Kidney (tissue), 22 donors: ENCODE measurements at places on chromosomes 6 and 20. TPM values are rescaled to one million over a fixed set of nuclear protein-coding genes. Genes with fewer than 3 reads are reported as not detected.

MDFI gene
- total RNA-seq: 16.9 TPM

HLA-DQB1 gene
- 13.8 TPM for total RNA-seq

TSBP1 gene
- total RNA-seq: not detected

DNA sequence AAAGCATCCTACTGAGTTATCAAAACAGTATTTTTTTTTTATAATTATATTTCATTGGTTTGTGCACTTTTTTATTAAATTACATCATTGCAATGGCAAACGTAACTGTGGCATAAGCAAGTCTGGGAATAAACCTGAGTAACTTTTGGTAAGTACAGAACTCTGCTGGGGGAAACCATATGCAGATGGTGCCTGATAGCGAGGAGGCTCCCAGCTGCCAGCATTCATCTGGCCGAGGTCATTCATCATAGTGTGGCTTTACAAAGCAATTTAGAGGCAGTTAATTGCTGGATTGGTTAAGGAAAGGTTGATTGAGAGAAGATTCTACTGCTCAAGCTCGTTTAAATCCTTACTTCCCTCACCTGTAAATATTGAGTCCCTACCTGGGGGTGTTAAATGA is 52.6 kb downstream of the HECA start:
- no peak for DNase-seq

- DNase-seq: no peak
Measured at GRCh38 chr6:28712982-28713381, 187.3 kb downstream of the GPX5 start.

DNA sequence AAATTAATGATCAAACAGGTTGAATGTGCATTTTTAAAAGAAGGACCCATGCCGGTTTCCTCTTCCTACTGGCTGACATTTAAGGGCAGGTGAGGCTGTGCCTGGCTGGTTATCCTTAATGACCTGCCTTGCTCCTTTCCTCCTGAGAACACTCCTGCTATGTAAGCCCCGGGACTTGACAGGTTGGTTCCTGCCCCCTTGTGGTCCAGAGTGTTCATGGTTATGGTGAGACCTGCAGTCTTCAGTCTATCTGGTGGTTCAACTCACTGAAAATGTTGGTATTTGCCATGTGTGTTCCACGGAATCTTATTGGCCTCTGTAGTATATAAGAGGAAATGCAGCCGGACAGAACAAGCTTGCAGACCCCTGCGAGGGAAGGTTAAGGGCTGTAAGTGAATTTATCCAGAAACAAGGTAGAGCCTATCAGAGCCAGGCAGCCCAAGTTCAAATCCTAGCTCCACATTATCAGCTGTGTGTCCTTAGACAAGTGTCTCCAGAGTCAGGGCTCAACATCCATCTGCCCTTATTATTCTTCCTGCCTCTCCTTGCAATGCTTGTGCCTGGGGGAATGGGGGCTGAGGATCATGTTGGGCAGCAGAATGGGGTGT is 5.2 kb upstream of the BPIFA3 start:
- DNase-seq: peak; percentile 49

DNA sequence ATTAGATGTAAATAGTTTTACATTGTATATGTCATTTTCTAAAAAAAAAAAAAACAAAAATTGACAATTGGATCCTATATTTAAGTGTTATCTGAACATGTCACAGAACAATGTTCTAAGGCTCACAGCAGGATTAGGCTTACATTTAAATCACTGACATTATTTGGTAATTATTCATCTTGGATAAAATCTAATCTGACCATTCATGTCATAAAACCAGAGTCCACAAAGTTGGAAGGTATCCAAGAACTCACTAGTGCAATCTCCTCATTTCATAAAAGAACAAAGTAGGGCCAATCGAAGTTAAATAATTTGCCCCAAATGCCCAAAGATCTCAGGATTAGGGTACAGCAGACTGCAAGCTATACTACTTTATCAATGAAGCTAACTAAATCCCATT is 73.0 kb downstream of the PDSS2 start:
- no peak for DNase-seq

DNA sequence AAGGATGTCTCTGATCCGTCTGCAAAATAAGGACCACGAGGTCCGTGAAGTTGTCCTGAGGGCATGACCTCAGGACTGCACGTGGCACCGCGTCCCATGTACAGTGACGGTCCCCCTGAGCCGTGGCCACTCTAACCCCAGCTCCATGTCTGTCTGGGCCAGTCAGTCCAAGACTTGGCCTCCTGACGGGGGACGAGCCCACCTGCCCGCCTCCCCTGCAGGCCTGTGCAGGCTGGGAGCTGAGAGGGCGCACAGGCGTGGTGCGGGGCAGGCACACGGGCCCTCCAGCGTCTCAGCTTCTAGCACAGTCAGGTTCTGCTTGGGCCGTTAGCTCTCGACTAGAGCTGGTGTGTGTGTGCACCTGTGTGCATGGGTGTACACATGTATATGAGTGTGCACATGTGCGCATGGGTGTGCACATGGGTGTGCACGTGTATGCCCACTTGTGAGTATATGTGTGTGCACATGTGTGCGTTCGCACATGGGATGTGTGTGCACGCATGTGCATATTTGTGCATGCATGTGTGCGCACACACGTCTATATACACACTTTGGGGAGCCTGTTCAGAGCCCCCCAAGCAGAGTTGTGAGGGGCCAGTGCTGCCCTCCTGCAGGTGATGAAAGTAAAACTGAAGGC is 307.0 kb downstream of the TAF4 start:
- DNase-seq: no peak

DNA sequence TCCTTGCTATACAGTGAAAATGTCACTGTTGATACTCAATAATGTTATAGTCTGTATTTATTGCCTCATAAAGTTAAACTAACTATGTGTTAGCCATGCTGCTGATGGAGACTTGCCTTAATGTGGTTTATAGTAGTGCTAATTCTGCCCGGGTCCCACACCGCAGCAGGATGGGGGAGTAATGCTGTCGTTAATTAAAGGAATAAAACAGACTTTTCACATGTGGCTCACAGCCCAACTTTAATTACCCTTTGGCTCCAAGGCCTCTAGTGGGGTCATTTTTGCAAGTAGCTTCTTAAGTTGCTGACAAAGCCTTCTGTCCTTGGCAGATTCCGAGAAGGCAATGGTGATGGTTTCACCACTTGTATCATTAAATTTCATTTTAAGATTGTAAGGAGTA is 634.3 kb downstream of the TBC1D32 start:
- peak; percentile 49 for DNase-seq

GRCh38 chr6:27452496-27452897 is 20.4 kb downstream of the ZNF184 start:
- no peak for DNase-seq
